Activated T-cell treated with anti-CD3 and anti-CD28 coated beads for 48 hours (primary cell): ENCODE measurements at places on chromosomes 4 and X.
A peak's percentile ranks its signal among the peaks of the same experiment; 100 is the strongest.

- no peak for DNase-seq
These were observed 154.0 kb downstream of the GRIA3 start for GRCh38 chrX:123337886-123338639.

DNA sequence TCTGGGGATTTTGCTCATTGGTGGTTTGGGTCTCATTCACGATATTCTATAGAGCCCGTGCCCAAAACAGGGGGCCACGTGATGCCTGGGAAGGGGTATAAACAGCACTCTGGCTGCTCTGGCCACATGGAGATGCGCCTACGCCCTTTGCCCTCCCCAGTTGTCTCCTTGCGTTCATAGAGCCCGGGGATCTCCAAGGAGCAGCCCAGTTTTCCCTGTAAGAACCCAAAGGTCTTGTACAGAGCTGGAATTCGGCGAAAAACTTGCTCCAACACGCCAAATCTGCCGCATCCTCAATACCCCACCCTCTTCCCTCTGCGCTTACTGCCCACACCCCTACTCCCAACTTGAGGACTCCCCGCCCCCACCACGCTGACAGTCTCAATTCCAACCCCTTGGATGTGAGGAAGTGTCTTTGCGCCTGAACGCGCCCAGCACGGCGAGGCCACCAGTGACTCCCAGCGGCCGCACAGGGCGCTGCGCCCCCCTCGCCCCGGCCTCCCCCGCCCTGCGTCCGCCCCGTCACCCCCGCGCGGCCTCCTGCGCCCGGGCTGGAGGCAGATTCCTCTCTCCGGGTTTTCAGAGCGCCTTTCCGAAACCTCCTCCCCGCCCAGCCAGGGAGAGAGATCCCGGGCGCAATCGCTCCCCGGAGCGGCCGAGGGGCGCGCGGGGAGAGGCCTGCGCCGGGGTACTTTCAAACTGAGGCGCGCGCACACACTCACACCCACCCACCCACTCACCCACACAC lies at the start of gene NHS:
NHS (plus strand) TSS at position 582 of the 748 bp plus-strand sequence. CDS start 558 bp downstream, outside the sequence.
- no peak for DNase-seq

DNA sequence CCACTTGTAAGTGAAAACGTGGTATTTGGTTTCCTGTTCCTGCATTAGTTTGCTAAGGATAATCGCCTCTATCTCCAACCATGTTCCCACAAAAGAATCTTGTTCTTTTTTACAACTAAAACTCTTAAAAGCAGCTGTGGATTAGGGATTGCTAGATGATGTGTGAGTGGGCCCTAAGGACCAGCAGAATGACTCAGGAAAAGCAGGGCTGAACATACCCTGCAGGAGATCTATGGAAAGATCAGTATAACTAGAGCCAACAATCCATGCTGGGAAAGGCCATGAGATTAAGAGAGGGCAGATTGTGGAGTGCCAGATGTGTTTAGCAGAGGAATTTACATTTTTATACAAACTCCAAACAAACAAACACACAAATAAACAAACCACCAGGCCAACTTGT lies 128.4 kb upstream of the TMEM164 start:
- DNase-seq, result no peak

DNA sequence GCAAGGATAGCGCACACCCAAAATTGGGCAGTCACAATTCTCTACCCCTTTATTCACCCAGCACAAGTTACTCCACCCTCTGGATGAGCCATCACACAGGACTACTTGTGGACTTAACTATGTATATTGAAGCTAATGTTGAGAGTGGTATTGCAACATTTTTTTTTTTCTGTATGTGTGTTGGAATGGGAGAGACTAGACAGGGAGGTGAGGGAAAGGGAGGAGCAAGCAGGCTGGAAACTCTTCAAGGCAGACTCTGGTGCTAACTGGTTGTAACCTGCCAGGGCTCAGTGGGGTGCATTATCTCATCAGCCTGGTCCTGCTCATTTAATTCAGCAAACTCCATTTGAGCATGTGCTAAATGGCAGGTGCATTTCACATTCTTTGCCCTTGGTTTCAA lies 18.4 kb upstream of the CWH43 start:
- DNase-seq, result no peak

DNA sequence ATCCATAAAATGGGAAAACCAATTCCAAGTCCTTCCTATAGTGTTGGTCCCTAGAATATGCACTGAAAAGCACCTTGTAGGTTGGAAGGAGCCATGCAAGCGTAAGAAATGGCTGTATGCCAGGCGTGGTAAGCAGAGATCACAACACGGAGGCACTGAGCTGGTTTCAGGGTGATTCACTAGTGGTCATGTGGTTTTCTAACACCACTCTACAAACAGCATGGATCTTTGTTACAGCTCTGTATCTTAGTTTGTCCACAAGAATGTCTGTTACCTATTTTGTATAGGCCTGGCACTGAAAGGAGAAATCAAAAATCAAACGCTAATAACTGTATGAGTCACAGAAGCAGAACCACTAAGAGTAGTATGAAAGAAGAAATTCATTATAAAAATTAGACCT lies 71.9 kb downstream of the MAGEB17 start:
- DNase-seq, result peak; percentile 0

GRCh38 chr4:52143815-52144214 lies 92.7 kb downstream of the SPATA18 start:
- no peak for DNase-seq

DNA sequence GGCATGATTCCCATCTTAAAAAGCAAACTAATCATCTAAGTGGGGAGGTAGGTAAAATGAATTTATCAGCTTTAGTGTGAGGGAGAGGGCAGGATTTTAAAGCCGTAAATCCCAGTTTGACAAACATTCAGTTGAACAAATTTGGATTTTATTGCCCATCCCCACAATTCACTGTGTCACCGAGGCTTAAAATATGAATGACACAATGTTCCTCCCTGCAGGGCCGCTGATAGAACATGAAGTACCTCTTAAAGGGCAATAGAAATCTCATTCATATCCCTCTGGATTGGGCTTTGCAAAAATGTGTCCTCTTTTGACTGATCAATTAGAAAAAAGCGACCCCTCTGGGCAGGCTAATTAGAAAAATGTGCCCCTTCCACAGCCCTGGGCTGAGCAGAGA lies 45.5 kb upstream of the SMAD1 start:
- no peak for DNase-seq

GRCh38 chr4:36043901-36044300 lies 200.4 kb downstream of the ARAP2 start:
- DNase-seq, result no peak

GRCh38 chr4:83589279-83589678 lies 53.4 kb downstream of the GPAT3 start:
- no peak for DNase-seq

- no peak for DNase-seq
These were observed 63.0 kb upstream of the TMEM150C start for GRCh38 chr4:82624819-82625218.

- no peak for DNase-seq
These were observed 146.7 kb upstream of the SPOCK3 start for GRCh38 chr4:167380964-167381363.

GRCh38 chr4:41657561-41657960 lies 91.0 kb downstream of the PHOX2B start:
- no peak for DNase-seq

DNA sequence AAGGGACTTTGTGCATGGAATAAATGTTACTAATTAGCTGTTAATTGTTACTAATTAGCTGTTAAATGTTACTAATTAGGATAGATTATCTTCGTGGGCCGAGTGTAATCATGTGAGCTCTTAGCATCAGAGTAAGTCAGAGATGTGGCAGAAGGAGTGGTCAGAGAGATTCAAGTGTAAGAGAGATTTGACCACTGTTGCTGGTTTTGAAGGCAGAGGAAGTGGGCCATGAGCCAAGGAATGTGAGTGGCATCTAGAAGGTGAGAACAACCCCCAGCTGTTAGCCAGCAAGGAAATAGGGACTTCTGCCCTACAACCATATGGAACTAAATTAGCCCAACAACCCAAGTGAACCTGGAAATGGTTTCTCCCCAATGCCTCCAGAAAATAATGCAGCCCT lies 28.2 kb downstream of the ODAPH start:
- no peak for DNase-seq

GRCh38 chr4:16908377-16909021 lies 10.1 kb upstream of the LDB2 start:
- DNase-seq, result no peak

- DNase-seq, result peak; percentile 25
These were observed 147.7 kb downstream of the SH3KBP1 start for GRCh38 chrX:19739683-19740082.

DNA sequence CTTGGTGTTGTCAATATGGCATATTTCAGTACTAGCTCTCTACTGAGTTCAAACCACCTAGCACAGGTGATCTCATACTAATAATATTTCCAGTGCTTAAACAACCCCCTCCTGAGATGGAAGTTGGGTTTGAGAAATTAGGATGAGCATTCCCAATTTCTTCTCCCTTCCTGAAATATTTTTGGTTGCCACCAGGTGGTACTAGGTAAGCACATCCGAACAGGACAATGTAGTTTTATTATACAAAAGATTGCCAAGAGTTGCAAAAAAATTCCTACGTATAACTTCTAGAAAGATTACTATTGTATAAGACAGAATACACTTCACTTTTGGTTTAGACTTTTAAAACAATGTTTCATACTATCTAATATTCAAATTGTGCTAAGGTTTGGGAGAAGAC lies 484.5 kb downstream of the PACRGL start:
- no peak for DNase-seq

- DNase-seq, result no peak
These were observed 187.8 kb downstream of the MID1IP1 start for GRCh38 chrX:38989076-38989475.

DNA sequence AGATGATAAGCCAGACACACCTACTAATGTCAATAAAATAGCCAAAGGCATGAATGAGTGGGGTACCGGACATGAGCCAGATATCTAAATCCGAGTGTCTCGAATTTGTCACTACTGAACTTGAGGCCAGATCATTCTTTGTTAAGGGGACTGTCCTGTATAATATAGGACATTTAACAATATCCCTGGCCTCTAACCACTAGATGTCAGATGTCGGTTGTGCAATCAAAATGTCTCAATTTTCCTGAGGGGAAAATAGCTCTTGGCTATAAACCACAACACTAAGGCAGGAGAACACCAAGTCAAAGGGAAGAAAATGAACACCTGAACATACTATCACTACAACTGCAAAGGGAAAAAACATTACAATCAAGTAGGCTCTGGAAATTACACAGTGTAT lies 154.5 kb downstream of the GPM6A start:
- no peak for DNase-seq

DNA sequence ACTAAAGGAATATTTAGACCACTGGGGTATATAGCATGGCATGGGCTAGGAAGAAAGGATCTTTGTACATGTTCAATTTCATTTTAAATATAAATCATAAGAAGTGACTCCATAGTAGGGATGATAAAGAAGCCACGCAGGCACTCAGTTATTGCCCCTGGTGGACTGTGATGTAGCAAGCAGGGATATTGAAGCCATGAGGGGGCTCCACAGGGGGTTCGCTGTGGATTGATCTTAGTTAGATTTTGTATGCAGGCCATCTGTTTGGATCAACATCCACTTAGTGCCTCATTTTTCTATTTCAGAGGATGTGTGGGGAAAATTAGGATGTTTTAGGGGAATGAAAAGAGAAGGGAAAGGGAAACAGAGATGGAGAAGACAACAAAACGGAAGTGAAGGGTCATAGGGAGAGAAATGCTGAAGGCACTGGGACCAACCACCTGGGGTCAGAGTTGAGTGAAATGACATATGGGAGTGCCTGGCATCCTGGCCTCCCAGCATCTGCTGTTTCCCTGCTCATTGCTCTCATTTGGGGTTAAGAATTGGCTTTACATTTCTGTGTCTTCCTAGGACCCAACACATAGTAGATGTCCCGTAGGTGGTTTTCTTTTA lies 11.2 kb upstream of the FREM3 start:
- DNase-seq, result no peak

GRCh38 chr4:915595-915994 lies 16.5 kb downstream of the GAK start:
- no peak for DNase-seq

DNA sequence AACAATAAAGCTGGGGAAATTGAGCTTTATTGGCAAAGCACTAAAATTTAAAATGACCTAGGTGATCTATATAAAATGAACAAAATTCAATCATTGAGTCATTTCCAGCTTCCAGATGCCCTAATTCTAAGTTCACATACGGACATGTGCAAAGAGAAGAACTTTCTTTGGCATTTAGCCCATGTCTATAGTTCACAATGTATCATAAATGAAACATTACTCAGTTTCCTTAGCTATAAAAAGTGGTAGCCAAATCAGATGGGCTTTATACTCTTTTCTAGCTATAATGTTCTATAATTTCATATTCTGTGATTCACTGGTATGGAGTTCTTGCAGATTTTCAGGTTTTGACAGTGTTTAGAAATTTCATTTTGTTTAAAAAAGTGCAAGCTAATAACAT lies 327.4 kb downstream of the KCTD8 start:
- no peak for DNase-seq

DNA sequence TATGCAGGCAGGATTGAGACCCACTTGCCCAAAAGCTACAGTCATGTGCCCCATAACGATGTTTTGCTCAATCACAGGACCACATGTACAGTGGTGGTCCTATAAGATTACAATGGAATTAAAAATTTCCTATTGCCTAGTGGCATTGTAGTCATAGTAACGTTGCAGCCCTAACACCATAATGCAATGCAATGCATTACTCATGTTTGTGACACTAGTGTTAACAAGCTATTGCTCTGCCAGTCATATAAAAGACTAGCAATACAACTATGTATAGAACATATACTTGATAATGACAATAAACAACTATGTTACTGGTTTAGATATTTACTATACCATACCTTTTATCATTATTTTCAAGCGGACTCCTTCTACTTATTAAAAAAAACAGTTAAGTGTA lies 50.6 kb downstream of the VGLL1 start:
- no peak for DNase-seq

DNA sequence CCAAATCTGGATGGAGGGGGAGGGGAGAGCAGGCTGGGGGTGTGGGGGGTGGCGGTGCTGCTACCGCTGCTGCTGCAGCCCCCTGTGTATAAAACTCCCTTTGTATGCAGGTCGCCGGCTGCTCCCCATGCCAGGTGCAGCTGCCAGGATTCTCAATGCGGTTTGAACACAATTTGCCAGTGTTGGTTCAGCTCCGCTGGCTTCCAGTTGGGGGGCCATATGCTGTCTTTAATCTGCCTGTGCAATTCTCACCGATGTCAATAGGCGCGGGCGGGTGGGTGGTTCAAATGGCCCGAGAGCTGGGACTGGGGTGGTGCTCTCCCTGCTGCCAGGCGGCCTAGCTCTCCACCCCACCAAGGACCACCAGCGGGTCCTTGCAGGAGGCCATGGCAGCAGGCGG lies 257.6 kb downstream of the BCOR start:
- DNase-seq, result no peak

- no peak for DNase-seq
These were observed 13.2 kb downstream of the ZDHHC9 start for GRCh38 chrX:129830494-129830893.

DNA sequence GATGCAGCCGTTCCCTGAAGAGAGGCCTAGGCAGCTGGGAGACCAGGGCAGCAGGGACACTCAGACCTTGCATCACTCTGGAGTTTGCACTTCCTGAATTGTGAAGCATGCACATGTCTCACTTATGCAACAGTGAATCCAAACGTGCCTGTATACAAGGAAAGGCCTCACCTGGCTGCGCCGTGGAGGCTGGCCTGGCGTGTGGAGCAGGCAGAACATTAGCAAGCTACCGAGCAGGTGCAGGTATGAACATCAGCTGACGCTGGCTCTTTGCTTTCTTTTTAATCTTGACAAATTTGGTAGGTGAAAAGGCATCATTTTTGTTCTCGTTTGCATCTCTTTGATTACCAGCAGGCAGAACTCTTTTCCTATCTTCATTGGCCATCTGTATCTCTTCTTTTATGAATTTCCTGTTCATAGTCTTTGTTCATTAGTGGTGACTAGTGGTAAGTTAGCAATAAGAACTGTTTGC lies 37.1 kb upstream of the IRAK1 start:
- no peak for DNase-seq

- DNase-seq, result no peak
These were observed 80.7 kb upstream of the LRPAP1 start for GRCh38 chr4:3612934-3613333.
